ENCODE measurements at places on chromosomes 4 and X.

DNA sequence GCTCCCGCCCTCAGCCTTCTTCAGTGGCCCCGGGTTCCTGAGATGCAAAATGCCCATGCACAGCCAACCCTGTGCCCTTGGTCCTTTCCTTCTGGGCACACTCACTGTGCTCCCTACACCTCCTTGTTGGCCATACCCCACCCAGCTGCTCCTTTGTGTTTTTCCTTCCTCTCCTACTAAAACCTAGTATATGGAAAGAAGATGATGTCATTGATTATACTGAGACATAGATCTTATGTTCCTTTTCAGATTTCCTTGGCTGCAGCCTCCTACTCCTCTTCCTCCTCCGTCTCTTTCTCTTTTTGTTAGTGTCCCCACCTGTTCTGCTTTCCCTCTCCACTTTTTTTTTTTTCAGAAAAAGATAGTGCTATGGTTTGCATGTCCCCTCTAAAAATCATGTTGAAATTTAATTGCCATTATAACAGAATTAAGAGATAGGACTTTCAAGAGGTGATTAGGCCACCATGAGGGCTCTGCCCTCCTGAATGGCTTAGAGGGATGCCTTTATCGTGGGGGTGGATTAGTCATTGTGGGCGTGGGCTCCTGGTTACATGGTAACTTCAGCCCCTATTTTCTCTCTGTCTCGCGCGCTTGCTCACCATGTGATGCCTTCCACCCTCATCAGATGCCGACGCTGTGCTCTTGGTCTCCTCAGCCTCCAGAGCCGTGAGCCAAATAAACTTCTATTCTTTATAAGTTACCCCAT, 254.9 kb upstream of the GATB start:
- DNase-seq = no peak

- no peak for DNase-seq
Measured at GRCh38 chr4:1321486-1321885, 25.5 kb upstream of the UVSSA start.

GRCh38 chr4:26475716-26476115, 14.6 kb downstream of the CCKAR start:
- no peak for DNase-seq

- DNase-seq = no peak
Measured at GRCh38 chr4:8846046-8846720, 25.5 kb downstream of the HMX1 start.

DNA sequence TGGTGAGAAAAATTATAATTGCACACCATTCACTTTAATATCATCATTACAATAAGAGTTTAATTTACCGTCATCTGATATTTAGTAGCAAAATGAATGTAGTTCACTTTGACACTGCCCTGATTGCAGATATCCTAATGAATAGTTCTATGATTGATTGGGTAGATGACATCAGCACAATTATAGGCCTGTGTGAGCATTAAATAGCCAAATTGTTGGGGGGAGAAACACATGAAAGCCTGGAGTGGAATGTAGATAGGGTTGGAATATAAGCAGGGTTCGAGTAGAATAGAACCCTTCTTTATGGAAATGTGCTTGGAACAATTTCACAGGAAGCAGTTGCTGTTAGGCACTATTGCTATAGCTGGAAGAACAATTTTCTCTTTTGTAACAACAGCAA, 1526.2 kb downstream of the RPA4 start:
- no peak for DNase-seq

- DNase-seq = no peak
Measured at GRCh38 chr4:88075336-88075735, 67.9 kb downstream of the PKD2 start.

All from 8988T (cell line).